ENCODE measurements at places on chromosomes 4 and X.

DNA sequence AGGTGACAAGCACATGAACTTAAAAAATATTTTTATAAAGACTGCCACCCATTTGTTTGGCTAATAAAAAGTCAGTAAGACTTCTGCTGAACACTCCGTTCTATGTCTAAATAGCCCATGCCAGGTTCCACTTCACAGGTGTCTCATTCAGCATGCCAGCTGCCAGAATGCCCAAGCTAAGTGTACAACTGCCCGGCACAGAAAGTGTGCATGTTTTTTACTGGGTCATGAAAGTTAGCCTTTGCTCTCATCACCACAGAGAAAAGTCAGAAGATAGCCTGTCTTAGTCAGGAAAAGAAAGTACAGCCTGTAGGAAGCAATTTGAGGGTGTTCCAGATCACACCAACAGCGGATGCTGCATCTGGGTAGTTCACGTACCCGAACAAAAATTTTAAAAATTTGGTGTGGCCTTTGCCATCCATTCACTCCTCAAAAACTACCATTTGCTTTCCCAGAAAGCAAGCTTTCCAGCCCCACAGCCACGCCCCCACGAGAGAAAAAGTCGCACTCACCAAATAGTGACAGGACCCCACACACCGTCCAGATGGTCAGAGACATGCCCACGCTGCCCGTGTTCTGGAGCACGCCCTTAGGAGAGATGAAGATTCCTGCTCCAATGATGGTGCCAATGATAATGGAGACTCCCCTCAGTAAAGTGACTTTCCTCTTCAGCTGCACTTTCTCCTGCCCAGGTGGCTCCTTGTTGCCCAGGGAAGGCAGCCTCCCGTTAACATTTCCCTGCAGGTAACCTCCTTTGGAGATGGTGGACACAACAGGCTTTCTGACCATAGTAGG lies 671 bp downstream of the SLC7A11 start:
- peak; percentile 25 for DNase-seq

DNA sequence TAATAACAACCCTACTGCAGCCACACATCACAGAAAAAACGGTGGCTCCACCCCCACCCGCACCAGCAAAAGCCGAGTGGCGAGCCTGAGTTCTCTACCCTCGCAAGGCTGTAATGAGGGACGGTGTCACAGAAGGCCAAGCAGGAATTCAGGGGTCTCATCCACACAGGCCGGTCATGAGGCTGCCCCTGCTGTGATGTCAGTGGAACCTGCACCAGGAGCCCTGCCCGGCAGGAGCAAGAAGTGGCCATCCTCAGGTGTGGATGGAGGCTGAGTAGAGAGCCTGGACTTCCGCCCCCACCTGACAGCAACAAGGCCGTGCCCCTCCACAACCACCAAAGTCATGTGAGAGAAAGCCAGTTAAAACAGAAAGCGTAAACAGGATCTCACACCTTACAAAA lies 20.6 kb downstream of the LYAR start:
- no peak for DNase-seq

DNA sequence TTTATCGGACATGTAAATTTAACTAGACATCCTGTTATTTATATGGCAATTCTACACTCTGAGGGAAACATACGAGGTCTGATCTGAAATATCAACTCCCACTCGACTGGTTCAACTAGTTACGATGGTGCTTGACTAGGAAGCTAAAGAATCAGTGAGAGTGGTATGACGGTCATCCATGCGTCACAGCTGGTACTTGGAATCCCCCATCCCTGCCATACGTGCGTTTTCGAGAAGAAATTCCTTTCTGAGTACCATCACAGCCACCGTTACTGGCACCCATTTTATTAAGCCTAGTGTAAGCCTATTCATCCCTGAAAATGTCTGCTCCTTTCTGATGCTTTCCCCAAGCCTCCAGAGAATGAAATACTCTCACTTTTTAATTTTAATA lies 695 bp upstream of the PIGA start:
- peak; percentile 31 for DNase-seq

DNA sequence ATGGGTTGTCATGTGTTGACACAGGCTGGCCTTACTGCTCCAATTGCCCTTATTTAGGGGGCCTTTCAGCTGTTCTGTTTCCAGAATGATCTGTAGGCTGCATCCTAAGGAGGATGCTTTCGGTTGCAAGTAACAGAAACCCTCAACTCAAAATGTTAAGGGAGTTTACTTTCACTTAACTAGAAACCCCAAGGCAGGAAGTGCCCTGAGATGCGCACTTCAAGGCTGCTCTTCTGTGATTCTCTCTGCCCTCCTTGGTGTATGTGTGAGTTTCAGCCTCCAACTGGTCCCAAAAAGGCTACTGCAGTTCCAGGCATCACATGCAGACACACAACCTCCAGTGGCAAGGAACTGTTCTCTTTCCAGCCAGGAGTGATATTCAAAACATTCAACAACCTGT lies 97.3 kb upstream of the ATP6AP2 start:
- no peak for DNase-seq

DNA sequence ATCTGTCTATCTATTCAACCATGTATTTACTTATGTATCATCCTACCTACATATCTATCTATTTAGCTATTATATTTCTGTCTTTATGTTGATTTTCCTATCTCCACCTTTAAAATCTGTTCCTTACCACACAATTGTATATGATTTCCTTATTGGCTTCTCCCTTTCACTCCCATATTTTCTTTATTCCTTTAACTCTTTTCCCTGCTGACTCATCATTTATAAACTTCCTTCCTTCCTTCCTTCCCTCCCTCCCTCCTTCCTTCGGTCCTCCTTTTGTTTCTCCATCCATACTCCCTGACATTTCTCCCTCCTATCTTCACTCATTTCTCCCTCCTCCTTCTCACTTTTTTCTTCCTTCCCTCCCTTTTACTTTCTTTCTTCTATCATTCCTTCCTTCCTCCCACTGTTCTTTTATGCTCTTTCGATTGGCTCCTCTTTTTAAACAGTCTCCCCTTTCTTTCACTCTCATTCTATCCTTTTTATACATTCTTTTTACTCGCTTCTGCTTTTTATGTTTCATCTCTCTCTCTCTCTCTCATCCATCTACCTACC lies 100.3 kb downstream of the RBMX2 start:
- no peak for DNase-seq

- DNase-seq: peak; percentile 27
Measured at GRCh38 chr4:89957046-89957926, 62.6 kb downstream of the MMRN1 start.

DNA sequence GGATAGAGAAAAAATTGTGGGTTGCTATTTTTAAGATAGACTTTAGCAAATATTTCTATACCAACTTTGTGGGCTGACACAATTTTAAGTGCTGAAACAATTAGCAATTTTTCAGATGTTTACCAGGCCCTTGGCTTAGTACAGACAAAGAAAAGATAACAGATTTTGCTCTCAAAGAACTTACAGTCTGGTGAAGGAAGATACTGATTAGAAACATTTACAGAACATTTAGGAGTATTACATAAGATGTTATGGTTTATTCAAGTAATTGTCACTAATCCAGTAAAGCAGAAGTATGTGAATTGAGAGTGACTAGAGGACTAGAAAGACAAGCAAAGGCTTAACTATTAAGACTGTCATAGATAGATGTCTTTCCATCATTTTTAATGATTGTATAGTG lies 35.3 kb upstream of the NDUFC1 start:
- DNase-seq: no peak

- DNase-seq: peak; percentile 44
Measured at GRCh38 chrX:25721564-25721963, 416.6 kb upstream of the MAGEB18 start.

DNA sequence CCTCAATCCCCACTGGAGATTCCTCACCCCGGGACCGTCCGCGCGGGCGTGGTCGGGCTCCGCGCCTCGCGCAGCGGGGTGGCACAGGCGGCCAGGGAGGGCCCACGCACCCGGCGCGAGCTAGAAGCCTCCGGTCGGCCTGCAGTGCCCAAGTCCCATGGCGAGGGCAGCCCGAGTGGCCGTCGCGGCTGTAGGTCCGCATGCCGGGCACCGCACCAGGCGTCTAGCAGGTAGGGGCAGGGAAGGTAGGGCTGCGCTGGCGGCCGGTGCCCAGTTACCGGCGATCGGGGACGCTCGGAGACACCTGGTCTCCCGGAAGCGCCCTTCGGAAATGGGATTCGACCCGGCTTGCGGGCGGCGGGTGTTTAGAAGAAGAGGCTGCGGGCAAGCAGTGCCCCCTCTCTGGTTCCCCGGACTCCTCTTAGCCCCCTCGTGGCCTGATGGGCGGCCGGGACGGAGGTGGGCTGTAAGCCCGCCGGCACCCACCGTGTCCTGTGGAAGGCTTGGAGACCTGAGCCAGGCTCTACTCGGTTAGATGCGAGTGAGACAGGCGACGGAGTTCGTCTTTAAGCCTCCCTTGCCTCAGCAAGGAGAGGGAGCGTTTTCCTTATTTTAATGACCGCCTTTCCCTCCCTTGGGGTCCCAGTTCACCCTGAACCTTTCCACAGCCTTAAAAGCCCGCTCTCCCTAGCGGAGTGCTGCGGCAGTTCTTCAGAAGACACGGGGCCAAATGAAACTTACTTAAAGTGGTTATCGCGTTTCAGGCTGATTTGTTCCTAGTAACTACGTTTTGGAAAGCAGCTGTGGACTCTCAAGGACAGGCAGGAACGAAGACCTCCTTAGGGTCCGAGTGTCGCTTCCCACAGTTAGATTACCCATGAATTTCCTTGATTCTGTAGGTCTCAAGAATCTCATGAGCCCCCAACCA lies 821 bp downstream of the SLITRK2 start:
- no peak for DNase-seq

DNA sequence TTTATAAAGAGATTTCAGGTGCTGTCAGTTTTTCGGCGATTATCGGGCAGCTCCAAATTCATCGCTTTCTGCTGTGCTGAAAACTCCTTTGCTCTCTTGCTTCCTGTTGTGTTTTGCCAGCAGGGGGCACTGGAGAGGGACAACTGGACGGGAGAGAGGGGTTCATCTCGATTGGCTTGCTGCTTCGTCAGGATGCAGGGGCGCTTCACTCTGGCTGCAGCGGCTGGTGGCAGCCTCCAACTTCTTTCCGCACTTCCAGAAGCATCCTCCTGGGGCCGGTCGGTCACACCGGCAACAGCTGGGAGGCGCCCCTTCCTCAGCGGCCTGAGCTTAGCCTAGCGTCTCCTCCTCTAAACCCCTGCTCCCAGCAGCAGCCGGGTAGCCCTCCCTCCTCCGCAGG lies 29.5 kb downstream of the MSL3 start:
- DNase-seq: peak; percentile 35

DNA sequence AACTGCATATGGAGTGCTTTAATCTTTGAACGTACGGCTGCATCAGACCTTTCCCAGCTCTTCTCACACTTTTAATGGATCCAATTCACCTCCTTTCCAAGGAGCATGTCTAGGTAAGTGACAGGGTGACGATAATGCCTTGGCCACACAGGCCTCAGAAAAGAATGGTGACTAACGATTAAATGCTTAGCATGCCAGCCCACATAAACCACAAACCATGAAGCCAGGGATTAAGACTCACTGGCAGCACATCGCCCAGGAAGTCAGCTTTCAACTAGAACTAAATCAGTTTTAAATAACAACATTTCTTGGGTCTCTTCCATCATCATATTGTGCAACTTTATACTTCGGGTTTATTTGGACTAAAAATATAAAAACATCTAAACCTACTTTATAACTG lies 28.7 kb downstream of the INPP4B start:
- DNase-seq: no peak

DNA sequence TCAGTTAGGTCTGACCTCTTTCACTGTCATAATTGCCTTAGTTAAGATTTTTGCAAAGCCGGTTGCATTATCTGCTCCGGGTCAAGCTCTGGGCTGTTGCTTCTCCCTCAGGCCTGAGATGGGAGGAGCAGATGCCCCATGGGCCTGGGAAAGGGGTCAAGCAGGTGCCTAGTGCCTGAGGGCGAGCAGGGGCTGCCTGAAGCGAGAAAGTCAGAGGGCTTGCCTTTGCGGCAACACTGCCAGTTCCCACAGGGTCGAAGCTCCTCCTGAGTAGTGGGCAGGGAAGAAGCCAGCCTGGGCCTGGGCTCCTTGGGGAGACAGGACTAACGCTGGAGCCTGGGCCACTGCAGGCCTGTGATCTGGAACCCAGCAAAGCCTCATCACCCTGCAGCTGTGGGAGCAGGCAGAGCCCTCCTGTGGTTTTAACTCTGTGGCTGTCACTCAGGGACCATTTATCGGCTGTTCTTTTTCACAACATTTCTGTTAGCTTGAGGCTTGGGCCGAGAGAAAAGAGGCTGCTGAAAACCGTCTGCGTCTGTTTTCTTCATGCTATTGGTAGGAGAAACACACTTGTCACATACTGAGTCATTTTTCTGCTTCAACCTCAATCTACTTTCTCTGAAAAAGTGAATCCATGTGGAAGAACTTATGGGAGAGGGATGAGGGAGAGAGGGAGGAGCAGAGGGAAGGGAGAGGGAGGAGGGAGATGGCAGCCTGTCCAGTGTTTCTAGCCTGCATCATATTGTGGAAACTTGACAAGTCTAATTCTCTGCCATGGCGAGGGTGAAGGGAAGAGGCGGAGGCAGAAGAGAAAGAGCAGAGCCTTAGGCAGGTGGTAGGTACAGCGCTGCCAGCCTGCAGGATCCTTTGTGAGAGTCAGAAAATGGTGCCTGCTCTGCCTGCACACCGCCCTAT lies 68.4 kb downstream of the RHOH start:
- DNase-seq: peak; percentile 32

- DNase-seq: no peak
Measured at GRCh38 chrX:103927030-103927429, 35.4 kb upstream of the TMSB15B start.

GRCh38 chr4:5198656-5199541 lies 147.6 kb downstream of the STK32B start:
- peak; percentile 48 for DNase-seq

DNA sequence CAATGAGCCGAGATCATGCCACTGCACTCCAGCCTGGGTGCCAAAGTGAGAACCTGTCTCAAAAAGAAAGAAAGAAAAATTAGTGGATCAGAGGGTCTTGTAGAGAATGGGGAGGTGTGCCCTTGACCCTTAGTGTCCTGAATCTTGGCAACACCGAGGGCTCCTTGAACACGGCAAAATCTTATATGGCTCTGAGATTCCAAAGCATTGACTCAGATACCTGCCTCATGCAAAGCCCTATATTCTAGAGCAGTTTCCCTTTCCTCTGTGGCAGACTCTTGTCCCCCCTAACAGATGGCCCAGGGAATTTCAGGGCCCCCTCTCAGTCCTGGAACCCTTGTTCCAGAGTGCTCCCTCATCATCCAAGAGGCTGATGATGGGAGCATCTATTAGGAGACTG lies 6.8 kb downstream of the CLDN2 start:
- no peak for DNase-seq

DNA sequence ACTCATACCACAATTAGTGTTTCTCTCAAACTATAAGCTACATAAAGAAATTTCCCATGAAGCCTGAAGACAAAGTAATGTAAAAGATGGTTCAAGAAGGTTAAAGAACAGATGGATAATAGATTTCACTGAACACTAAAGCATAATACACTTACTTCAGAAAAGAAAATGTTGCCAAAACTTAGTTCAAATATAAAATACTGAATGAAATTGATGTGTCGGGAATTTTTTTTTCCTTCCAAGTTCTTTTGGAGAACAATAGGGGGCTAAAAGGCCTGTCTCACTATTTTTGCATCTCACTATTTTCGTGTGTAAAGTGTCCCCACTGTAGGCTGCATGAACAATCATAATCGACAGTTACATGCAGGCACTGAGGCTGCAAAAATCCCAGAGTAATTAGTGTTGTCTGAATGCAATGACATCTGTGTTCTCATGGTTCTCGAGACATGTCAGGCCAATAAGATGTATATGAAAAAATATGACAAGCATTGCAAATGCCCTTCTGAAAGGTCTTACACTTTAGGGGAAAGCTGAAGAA lies 11.9 kb upstream of the MAB21L2 start:
- DNase-seq: no peak

All from NCI-H82 (cell line).